Activated T-cell treated with anti-CD3 and anti-CD28 coated beads, Interleukin-2, amount 50 U/mL, for 72 hours (primary cell): ENCODE measurements at places on chromosomes 2 and 18.

- H3K36me3 ChIP-seq: no peaks in the 10 kb centered on the region
- H3K27me3 ChIP-seq: peaks cover 18% of the 10 kb centered on the region
- no peak for DNase-seq
- peaks cover 14% of the 10 kb centered on the region for H3K4me1 ChIP-seq
- no peak overlapping the region for H3K4me3 ChIP-seq
Observed at GRCh38 chr18:79384834-79385233, 10.9 kb upstream of the NFATC1 start.

- H3K4me1 ChIP-seq: no peaks in the 10 kb centered on the region
- no peak for DNase-seq
- no peak overlapping the region for H3K27ac ChIP-seq
- no peak overlapping the region for H3K4me3 ChIP-seq
- peaks cover 2% of the 10 kb centered on the region for H3K36me3 ChIP-seq
Observed at GRCh38 chr2:235116885-235117492, 165.2 kb downstream of the SH3BP4 start.

- peak overlapping the region; percentile 55 for H3K27ac ChIP-seq
- peaks cover 86% of the 10 kb centered on the region for H3K4me1 ChIP-seq
- peaks cover 15% of the 10 kb centered on the region for H3K36me3 ChIP-seq
- no peak for DNase-seq
- no peaks in the 10 kb centered on the region for H3K27me3 ChIP-seq
Observed at GRCh38 chr2:162061021-162061420, 13.0 kb downstream of the DPP4 start.

- no peak overlapping the region for H3K4me3 ChIP-seq
- no peaks in the 10 kb centered on the region for H3K36me3 ChIP-seq
- H3K27ac ChIP-seq: no peak overlapping the region
- no peak for DNase-seq
- no peaks in the 10 kb centered on the region for H3K4me1 ChIP-seq
Observed at GRCh38 chr2:149658553-149658952, 71.0 kb upstream of the MMADHC start.

DNA sequence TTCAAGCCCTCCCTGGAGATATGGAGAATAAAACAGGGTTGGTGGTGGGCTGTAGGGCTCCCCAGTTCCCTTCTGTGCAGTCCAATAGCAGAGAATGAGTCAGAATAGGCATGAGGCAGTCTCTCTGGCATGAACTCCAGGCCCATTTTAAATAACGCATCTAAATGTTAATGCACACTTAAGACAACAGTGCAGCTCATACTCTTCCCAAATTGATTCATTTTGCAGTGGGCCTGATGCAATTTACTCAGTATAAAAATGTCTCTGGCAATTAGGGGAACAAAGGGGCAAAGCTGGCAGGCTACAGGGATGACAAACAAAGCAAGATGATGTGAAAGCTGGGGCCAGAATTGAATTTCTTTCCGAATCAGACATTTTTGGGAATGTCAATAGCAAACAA is 402.8 kb downstream of the CLIP4 start:
- H3K4me1 ChIP-seq: no peaks in the 10 kb centered on the region
- H3K36me3 ChIP-seq: no peaks in the 10 kb centered on the region
- no peak for DNase-seq
- no peaks in the 10 kb centered on the region for H3K27me3 ChIP-seq
- no peak overlapping the region for H3K4me3 ChIP-seq
- H3K27ac ChIP-seq: no peak overlapping the region

DNA sequence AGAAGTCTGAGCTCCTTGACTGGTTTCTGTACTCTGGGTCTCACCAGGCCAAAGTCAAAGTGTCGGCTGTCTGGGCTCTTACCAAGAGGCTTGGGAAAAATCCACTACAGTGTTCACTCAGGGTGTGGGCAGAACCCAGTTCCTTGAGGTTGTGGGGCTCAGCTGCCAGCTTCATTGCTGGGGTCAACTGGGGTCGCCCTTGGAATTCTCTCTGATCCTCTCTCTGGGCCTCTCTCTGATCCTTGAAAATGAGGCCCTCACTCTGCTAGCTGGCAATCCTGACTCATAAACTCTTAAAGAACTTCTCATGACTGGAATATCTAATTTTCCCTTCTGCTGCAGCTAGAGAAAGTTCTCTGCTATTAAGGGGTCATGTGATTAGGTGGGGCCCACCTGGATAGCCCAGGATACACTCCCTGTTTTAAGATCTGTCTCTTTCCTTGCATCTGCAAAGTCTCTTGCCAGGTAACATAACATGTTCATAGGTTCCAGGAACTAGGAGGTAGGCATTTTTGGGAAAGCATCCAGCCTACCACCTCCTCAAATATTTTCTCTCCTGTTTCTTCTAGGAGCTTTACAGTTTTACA is 66.3 kb downstream of the SP110 start:
- no peaks in the 10 kb centered on the region for H3K36me3 ChIP-seq
- no peak for DNase-seq
- no peaks in the 10 kb centered on the region for H3K27me3 ChIP-seq
- H3K27ac ChIP-seq: no peak overlapping the region
- H3K4me1 ChIP-seq: peaks cover 24% of the 10 kb centered on the region
- H3K4me3 ChIP-seq: no peak overlapping the region

DNA sequence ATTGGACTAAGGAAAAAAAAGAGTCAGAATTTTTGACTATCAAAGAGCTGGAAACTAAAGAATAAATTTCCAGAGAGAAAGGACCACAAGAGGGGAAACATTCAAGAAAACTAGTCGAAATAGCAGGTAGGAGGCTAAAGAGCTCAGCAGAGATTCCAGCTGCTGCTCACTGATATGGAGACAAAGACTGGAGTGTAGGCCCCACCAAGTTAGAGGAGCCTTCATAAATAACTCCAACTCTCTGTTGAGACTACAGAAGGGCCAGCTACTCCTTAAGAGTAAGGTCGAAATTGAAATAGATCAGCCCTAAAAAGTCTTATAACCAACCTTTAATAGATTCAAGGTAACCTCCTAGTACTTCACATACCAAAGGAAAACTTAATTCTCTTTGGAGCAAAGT is 31.1 kb downstream of the SS18 start:
- H3K4me1 ChIP-seq: peaks cover 10% of the 10 kb centered on the region
- DNase-seq: no peak
- peaks cover 21% of the 10 kb centered on the region for H3K36me3 ChIP-seq
- H3K4me3 ChIP-seq: no peak overlapping the region
- no peaks in the 10 kb centered on the region for H3K27me3 ChIP-seq

- H3K36me3 ChIP-seq: no peaks in the 10 kb centered on the region
- DNase-seq: no peak
- H3K4me1 ChIP-seq: no peaks in the 10 kb centered on the region
- H3K27ac ChIP-seq: no peak overlapping the region
- peaks cover 27% of the 10 kb centered on the region for H3K27me3 ChIP-seq
- no peak overlapping the region for H3K4me3 ChIP-seq
Observed at GRCh38 chr2:240182001-240182400, 41.5 kb upstream of the OTOS start.

DNA sequence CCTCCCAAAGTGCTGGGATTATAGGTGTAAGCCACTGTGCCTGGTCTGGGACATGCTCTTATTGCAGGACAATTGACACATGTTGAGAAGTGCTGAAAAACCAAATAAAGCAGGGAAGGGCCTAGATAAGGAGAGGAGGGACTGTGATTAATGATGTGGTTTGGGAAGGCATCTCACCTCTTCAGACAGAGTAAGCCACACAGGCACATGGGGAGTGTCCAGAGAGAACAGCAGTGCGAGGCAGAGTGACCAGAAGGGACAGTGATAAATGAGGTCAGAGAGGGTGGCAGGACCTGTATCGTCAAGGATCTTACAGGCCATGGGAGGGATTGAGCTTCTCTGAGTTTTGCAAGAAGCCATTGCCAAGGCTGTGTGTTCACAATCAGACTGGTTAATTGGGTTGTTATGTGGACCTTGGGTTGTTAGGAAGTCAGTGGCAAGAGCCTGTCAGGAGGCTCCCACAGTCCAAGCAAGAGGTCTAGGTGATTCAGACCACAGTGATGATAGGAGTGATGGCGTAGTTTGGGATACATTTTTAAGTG is 58.5 kb downstream of the EIF5B start:
- H3K27me3 ChIP-seq: no peaks in the 10 kb centered on the region
- H3K4me3 ChIP-seq: no peak overlapping the region
- H3K27ac ChIP-seq: peak overlapping the region; percentile 12
- peaks cover 40% of the 10 kb centered on the region for H3K36me3 ChIP-seq

GRCh38 chr2:26001743-26002351 is 19.6 kb upstream of the KIF3C start:
- DNase-seq: no peak
- no peak overlapping the region for H3K4me3 ChIP-seq
- no peaks in the 10 kb centered on the region for H3K36me3 ChIP-seq
- no peaks in the 10 kb centered on the region for H3K4me1 ChIP-seq
- H3K27me3 ChIP-seq: no peaks in the 10 kb centered on the region

DNA sequence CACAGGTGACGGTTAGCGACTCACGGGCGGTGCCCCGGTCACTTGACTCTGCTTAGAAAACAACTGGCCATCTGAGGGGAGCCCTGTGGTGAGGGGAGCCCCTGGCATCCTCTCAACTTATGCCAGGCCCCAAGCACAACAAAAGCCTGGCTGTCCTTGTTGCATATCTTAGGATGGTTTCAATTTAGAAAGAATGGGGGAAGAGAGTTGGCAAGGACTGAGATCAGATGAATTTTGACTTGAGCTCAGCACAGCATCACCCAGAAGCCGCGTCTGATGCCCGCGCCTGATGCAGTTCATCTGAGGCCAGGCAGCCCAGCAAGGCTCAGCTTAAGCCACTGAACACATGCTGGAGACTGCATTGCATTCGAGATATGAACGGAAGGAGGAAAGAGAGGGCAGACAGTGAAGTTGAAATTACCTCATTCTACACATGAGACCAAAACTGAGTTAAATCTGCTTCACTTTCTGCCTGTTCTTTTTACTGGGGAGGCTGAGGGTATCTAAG is 36.8 kb downstream of the MYT1L start:
- peaks cover 13% of the 10 kb centered on the region for H3K27me3 ChIP-seq
- no peak for DNase-seq
- H3K36me3 ChIP-seq: no peaks in the 10 kb centered on the region
- no peak overlapping the region for H3K4me3 ChIP-seq

- H3K4me1 ChIP-seq: no peaks in the 10 kb centered on the region
- no peaks in the 10 kb centered on the region for H3K27me3 ChIP-seq
- no peaks in the 10 kb centered on the region for H3K36me3 ChIP-seq
- no peak for DNase-seq
- H3K27ac ChIP-seq: no peak overlapping the region
Observed at GRCh38 chr2:85953476-85953875, 64.7 kb upstream of the ST3GAL5 start.

GRCh38 chr18:2847317-2848246 is 776 bp downstream of the EMILIN2 start:
- peak overlapping the region; percentile 70 for H3K27ac ChIP-seq
- peak; percentile 71 for DNase-seq
- peaks cover 8% of the 10 kb centered on the region for H3K36me3 ChIP-seq
- H3K4me3 ChIP-seq: peak overlapping the region; percentile 89
- peaks cover 28% of the 10 kb centered on the region for H3K27me3 ChIP-seq
- H3K4me1 ChIP-seq: peaks cover 48% of the 10 kb centered on the region

DNA sequence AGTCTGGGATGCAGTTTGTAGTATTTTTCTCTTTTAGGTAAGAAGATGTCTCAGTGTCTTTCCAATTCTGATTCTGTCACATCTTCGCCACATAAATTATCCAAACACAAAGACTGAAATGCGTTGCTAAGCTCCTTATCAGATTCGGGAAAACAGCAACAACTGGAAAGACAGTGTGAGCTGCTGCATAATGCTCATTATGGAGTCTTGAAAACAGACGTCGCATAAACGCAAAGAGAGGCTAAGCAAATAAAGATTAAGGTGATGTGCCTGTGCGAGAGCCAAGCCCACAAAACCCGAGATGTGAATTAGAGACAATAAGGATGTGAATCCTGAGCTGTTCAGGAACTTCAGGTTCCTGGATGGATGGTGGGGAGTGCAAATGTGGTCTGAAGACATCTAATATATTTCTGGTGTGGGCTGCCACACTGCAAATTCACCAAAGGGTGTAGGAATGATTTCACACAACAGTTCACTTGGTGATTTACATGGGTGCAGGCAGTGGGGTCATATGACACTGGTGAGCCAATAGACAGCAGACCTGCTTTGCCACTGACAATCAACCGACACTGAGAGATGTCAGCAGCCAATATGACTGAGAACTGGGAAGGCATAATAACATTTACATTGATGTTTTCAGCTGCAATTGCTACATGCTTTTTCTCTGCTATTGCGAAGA is 195.8 kb downstream of the MTX2 start:
- H3K27me3 ChIP-seq: peaks cover 34% of the 10 kb centered on the region
- DNase-seq: no peak
- no peak overlapping the region for H3K4me3 ChIP-seq
- no peak overlapping the region for H3K27ac ChIP-seq
- H3K36me3 ChIP-seq: no peaks in the 10 kb centered on the region

- no peak for DNase-seq
- H3K36me3 ChIP-seq: no peaks in the 10 kb centered on the region
- H3K4me1 ChIP-seq: no peaks in the 10 kb centered on the region
- no peak overlapping the region for H3K27ac ChIP-seq
Observed at GRCh38 chr2:25570161-25570845, 103.1 kb downstream of the DTNB start.

DNA sequence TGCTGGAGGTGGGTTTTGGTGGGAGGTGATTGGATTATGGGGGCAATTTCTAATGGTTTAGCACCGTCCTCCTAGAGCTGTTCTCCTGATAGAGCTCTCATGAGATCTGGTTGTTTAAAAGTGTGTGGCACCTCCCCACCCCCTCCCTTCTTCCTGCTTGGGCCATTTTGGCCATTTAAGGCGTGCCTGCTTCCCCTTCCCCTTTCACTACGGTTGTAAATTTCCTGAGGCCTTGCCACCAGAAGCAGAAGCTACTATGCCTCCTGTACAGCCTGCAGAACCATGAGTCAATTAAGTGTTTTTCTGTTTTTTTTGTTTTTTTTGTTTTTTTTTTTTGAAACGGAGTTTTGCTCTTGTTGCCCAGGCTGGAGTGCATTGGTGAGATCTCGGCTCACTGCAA is 335.7 kb upstream of the HS6ST1 start:
- no peak overlapping the region for H3K4me3 ChIP-seq
- no peak for DNase-seq
- H3K27ac ChIP-seq: no peak overlapping the region
- H3K27me3 ChIP-seq: no peaks in the 10 kb centered on the region
- no peaks in the 10 kb centered on the region for H3K4me1 ChIP-seq

DNA sequence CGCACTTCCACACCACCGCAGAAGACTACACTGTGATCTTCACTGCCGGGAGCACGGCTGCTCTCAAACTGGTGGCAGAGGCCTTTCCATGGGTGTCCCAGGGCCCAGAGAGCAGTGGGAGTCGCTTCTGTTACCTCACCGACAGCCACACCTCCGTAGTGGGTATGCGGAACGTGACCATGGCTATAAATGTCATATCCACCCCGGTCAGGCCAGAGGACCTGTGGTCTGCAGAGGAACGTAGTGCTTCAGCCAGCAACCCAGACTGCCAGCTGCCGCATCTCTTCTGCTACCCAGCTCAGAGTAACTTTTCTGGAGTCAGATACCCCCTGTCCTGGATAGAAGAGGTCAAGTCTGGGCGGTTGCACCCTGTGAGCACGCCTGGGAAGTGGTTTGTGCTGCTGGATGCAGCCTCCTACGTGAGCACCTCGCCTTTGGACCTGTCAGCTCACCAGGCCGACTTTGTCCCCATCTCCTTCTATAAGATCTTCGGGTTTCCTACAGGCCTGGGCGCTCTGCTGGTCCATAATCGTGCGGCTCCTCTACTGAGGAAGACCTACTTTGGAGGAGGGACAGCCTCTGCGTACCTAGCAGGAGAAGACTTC is 12.5 kb downstream of the MOCOS start:
- H3K27me3 ChIP-seq: no peaks in the 10 kb centered on the region
- no peak overlapping the region for H3K27ac ChIP-seq
- H3K36me3 ChIP-seq: no peaks in the 10 kb centered on the region
- no peak overlapping the region for H3K4me3 ChIP-seq
- no peaks in the 10 kb centered on the region for H3K4me1 ChIP-seq

- no peaks in the 10 kb centered on the region for H3K4me1 ChIP-seq
- no peak within 1 kb of the TSS for H3K27ac ChIP-seq
- DNase-seq: no peak
- no peaks in the 10 kb centered on the region for H3K27me3 ChIP-seq
Observed at GRCh38 chr2:208189810-208190503, at the start of gene C2orf80. C2orf80 (minus strand) TSS chr2:208190030; CDS start chr2:208186986, 3,044 bp downstream.
